ENCODE measurements at places on chromosomes 2 and 18. TPM values are rescaled to one million over a fixed set of nuclear protein-coding genes. Genes with fewer than 3 reads are reported as not detected.

DNA sequence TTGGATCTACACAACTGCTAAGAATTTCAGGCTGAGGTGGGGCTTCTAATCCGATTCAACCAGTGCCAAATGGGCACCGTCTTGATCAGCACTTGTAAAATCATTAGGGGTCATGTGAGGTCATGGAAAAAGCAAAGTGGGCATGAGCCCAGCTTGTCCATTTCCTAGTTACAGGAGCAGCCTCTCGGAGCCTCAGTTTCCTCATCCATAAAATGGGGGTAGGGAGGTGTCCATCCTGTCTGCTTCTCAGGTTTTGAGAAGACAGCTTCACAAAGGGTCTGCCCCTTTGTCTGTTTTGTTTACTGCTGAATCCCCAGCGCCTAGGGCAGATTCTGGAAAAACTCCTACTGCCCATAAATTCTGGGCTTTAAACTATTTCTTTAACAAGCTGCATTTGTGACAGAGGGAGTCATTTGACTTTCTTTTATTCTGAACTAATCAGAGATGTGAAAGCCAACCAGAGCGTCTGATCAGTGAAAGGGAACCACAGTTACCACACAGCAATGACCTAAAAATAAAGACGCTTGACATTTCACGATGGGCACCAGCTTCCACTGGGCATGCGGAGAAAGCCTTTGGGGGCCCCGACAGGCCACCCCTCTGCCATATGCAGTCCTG, 38.9 kb downstream of the DNMT3A start:
- DNase-seq: no peak

GRCh38 chr2:42909966-42910365, 117.6 kb upstream of the HAAO start:
- no peak for DNase-seq

- no peak for DNase-seq
These were observed 74.2 kb upstream of the TMEM200C start for GRCh38 chr18:5969355-5969988.

DNA sequence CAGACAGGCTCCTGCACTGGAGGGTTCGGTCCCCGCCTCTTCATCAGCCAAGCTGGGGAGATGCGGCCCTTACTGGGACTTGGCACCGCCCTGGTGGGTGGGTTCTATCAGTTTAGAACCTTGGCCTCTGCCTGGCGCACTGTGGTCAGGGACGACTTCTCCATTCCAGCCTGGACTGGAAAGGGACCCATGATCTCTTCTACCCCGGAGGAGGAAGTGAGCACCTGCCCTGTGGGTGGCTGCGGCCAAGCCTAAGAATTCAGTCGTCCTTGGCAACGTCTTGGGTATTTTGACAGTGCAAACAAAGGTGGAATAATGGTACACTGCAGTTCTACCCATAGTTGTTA, 106.9 kb upstream of the CD302 start:
- DNase-seq: peak; percentile 90

DNA sequence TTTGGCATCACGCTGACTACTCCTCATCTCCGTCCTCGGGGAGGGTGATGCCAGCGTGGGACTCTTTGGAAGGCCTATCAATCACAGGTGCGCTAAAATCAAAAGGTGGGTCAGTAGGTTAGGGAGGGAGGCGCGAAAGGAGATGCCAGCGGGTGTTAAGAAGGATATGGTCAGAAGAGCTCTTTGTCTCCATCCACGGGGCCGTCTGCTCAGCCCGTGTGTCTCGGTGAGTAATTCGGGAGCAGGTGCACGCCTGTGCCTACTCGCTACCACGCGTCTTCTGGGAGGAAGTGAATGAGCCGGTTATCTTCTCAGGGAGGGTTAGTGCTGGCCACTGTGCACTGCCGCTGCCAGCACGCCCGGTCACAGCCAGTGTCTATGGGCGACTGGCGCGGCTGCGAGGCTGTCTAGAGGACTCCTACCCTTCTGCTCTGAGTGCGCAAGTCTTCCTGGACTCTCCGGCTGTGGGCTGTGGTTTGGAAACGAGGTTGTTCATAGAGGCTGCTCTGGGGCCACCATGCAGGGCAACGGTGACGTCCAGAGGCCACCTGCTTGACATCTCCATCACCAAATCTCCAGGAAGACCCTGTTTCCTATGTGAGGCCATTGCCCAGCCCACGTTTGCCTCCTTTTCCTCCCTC, 153.4 kb downstream of the MBP start:
- no peak for DNase-seq

DNA sequence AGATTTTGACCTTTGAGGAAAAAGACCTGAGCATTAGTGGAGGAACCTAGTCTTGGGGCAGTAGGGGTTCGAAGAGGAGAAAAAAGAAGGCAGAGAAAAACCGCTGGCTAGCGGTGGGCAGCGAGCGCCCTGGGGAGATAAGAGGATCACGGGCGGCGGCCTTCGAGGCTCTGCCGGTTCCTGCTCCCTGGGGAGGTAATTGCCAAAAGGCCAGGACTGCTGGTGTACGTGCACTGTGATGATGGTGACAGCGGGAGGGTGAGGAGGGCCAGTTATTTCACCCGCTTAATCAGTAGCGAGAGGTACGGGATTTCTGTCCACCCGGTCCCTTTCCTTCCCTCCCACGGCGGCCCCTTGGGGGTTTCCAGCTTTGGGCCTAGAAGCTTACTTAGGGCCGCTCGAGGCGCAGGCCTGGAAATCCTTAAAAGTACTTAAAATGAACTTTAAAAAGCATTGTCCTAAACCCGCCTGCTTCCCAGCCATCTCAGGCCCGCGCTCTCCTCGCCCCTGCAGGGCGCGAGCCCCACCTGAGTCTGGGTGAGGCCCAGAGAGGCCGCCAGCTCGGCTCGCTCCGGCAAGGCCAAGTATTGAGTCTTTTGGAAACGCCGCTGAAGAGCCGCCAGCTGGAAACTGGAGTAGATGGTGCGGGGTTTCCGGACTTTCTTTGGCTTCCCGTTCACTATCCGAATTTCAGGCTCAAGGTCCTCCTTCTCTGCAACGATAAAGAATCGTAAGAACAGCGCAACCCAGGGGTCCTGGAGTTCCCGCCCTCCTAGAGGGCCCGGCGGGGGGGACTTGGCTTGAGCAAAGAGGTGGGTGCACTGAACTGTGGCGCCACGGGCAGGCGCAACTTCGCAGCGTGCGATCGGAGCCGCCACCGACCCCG, 1.5 kb downstream of the DLX2 start:
- DNase-seq: no peak

DNA sequence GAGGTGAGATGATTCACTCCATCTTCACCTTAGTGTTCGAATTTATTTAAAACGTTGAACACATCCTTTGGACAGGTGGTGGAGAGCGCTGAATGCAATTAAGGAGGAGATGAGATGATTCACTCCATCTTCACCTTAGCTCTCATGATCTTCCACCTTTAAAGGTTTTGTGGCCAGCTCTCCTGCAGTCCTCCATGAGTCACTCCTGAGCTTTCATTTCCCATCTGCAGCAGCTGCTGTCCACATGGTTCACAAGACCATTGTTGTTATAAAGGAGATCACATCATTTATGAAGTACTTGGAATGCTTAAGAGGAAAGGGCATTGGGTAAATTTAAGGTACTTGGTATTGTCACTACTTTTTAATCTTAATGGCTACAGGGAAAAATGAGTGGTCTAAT, 298.5 kb downstream of the PAX3 start:
- DNase-seq: no peak

DNA sequence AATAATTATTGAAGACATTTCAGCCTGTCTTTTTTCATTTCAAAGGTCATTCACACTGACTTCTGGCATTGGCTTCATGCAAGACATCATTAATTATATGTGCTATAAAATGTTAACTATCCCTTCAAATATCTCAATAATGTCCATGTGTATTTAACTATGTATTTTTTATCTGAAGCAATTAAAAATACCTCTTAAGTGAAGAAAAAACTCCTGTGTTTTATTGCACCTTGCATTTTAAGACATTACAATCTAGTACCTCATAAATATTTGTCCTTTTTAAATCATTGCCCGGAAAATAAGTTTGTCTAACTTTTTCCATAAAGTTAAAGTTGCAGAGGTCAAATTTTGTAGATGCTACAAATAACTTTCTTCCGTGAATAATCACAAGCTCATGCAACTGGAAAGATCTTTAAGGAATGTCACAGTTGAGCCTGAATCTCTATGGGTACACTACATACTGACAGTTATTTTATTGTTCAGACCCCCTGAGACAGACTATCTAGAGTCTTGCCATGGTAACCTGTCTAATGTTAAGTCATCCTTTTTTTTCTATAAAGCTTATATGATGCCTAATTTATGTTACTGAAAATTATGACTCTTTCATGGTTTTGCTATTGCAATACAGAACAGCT, 38.4 kb upstream of the COBLL1 start:
- DNase-seq: no peak

DNA sequence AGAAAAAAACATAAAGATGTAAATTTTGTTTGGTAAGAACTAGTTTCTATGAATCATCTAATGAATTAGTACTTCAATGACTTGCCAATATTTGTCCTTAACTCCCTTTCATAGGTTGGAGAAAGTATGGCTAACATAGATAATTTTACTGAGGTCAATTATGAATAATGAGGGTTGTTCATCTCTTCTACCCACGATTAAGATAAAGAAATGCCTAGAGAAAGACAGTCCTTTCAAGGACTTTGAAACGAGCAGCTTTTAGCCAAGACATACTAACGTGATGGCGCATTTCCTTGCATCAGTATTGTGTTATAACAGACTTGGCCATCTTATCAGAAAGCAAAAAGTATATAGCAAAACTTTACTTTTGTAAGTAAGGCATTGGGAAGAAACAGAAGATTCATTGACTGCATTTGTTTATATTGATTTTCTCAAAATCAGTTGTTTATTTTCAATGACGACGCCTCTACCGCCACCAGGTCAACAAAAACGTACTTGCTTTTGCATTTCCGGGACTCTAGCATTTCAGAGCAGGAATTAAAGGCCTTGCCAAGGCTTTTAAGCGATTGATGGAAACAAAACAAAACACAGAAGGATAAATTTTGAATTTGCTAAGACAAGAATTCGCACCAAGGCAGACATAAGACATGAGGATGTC, 961 bp downstream of the RBM43 start:
- no peak for DNase-seq

DNA sequence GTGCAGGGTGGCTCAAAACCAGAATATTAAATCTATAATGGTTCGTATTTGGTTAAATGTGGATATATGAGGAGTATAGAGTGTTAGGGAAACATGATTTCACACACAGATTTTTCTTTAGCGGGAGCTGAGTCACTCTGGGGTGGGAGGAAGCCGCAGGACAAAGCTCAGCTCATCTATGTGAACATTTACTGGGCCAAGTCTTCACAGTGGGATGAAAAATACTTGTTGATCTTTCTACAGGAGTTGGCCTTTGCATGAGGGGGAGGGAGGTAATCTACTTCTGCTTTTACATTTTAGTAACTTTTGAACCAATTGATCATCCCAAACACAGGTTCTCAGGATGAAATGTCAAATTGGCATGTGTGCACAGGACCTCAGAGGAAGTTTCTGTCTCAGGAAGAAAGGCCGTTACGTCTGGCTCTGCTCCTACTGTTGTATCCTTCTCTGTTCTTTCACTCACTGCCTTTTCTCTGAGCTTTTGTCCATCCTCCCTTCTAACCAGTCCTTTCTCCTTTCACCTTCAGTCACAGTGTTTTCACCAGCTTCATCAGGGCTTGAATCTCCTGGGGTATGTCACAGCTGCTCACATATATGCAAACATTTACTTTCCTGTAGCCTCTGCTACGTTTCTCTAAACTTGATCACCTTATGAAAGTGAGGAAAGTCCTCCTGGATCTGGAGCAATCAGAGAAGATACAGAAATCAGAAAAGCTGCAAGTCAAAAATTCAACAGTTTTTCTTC, 943.3 kb upstream of the FANCL start:
- no peak for DNase-seq

DNA sequence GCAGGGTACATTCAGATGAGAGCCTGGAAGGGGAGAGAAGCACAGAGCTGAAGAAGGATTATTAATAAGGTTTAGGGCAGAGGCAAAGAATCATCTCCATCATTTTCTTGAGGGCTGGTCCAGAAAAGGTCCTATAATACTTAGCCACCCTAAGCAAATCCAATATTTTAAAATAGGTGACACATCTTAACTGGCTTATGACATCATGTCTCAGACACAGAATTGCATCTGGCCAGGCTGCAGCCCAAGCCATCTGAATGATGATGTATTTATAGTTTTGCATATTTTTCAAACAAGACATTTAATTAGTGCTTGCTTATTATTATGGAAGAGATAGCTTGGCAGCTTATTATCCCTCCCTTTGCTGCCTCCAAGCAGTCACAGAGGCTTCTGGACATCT, 571.3 kb downstream of the SUCLG1 start:
- no peak for DNase-seq

MOCOS gene
- 4.2 TPM for total RNA-seq

All from lower lobe of right lung (tissue), 2 donors.